ENCODE measurements at places on chromosomes 7 and 10.

DNA sequence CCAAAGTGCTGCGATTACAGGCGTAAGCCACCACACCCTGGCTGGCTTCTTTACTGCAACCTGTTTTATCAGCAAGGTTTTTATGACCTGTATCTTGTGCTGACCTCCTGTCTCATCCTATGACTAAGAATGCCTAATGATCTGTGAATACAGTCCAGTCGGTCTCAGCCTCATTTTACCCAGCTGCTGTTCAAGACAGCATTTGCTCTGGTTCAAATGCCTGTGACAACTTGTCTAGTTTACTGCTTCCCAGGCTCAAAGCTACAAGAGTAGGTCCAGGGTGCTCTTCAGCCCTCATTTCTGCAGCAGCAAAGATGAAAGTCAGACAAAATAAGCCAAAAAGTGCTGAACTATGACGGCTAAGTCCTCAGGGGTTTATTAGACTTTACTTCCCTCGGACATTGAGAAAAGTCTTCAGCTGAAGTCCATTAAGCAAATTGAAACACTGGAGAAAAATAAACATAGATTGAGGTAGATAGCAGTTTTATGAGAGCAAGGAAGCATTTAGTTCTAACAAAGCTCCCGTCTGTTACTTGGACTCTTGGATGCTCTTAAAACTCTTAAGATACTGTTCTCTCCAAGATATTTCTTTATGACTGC, 12.5 kb upstream of the LYZL1 start:
- no peak for DNase-seq

GRCh38 chr10:61390851-61391250, 62.3 kb downstream of the TMEM26 start:
- no peak for DNase-seq

DNA sequence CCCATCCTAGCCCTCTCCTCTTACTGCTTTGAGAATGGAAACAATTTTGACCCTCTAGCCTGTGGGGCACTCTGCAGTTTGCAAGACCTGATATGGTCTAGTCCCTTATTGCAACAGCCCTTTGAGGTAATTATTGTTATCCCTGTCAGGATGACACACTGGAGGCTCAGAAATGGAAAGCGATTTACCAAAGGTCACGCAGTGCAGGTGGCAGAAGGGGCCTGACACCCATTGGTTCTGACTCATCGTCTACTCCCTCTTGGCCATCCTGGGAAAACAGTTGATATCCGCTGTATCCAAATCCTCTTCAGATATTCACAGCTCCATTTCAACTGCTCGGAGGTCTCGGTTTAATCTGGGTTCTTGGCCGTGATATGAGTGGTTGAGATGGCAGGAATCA, 44.7 kb upstream of the AQP1 start:
- peak; percentile 9 for DNase-seq

- no peak for DNase-seq
Measured at GRCh38 chr7:80105701-80106408, 28.8 kb upstream of the GNAI1 start.

DNA sequence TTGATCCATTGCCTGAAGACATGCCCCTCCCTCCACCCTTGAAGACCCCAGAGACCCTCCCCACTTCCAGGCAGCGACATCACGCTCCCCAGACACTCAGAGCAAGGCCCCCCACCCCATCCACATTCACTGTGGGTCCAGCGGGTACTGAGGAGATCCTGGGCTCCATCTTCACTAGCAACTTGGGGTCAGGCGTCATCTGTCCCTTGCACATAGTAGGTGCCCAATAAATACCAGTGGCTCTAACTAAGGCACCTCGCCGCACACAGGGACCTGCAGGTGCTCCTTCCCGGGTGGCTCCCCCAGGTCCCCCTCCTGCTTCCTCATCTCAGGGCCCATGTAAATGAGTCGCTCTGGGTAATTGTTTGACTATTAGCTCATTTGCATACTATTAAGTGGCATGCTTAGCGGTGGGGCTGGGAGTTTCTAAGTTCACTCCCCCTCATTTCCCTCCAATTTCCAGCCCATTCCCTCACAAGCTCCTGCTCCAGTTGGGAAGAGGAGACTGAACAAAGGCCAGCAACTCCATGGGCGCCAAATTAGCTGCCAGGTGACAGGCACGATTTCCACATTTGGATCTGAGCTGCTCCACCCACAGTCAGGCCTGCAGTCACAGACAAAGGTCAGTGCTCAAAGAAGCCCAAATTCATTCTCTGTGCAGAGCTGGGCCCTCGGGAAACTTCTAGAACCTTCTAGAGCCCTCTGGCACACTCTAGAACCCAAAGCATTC, 29.7 kb downstream of the EBF3 start:
- DNase-seq: no peak

All from kidney capillary endothelial cell (primary cell).